HuH-7 (cell line): ENCODE measurements at places on chromosomes 12 and 14.

DNA sequence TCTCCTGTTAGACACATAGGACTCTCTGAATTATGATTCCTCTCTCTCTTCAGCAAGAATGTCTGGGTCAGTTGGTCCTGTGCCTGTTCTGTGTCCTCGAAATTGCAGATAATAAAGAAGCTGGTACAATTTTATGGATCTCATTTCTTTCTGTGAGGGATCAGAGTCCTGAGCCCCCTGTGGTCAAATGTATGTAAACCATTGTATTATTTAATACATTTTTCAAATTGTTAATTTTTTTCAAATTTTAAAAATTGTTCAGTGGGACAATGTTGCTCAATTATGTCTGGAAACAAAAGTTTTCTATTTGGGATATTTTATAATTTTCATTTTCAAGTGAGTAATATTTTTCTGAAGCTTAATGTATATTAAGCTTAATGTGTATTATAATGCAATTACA is 513.5 kb downstream of the CCER1 start:
- DNase-seq, result no peak

DNA sequence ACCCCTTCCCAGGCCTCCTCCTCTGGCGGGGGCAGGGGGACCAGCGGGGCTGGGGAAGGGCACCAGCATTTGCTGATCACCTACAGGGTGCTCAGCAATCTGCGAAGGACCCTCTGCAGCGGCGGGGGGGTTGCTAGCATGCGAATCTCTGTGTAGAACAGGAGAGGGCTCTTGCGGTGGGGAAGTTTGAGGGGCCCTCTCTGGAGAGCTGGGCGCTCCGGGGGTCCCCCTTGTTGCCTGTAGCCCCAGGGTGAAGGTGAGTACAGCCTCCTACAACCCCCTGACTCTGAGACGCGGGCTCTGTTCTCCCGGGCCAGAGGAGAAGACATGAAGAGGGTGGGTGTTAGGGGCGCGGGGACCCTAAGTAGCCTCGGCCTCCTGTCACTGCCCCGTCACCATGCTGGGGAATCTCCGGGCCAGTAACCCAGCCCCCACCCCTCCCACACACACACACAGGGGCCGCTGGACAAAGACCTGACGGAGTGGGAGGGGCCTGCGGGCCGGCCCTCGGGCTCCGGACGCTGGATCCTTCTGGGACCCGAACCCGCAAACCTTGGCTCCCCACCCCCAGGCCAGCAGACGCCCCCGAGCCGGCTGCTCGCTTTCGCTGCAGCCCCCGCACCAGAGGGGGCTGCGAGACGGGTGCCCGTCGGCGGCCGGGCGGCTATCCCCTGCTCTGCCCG is 734 bp downstream of the FIGNL2 start:
- DNase-seq, result peak; percentile 85

DNA sequence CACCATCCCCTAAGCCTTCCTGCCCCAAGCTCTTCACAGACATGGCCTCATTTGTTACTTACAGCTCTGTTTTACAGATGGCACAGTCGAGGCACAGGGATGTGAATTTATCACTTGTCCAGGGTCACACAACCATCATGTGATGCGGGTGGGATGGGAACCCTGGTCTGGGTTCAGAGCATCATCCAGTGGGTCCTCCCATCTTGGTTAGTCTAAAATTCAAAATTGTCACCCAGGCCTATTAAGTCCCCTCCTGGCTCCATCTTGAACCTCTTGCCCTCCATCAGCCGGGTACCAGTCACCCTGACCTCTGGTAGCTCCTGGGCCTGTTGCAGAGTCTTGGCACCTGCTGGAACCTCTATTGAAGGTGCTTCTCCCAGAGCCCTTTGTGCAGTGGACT is 52.9 kb downstream of the ACACB start:
- no peak for DNase-seq

- DNase-seq, result no peak
These were observed 42.5 kb downstream of the SPRING1 start for GRCh38 chr12:116695464-116695725.

- no peak for DNase-seq
These were observed 21.0 kb upstream of the MAGOHB start for GRCh38 chr12:10634427-10634826.

GRCh38 chr14:94110552-94111181 is at the start of gene IFI27:
Gene IFI27 (plus strand): TSS chr14:94110736.
- no peak for DNase-seq

GRCh38 chr14:61335049-61335448 is 13.7 kb downstream of the PRKCH start:
- no peak for DNase-seq

- DNase-seq, result peak; percentile 71
These were observed 86.5 kb upstream of the CEP83 start for GRCh38 chr12:94545935-94546771.

- no peak for DNase-seq
These were observed 43.1 kb downstream of the CACNA1C start for GRCh38 chr12:2095878-2096277.

DNA sequence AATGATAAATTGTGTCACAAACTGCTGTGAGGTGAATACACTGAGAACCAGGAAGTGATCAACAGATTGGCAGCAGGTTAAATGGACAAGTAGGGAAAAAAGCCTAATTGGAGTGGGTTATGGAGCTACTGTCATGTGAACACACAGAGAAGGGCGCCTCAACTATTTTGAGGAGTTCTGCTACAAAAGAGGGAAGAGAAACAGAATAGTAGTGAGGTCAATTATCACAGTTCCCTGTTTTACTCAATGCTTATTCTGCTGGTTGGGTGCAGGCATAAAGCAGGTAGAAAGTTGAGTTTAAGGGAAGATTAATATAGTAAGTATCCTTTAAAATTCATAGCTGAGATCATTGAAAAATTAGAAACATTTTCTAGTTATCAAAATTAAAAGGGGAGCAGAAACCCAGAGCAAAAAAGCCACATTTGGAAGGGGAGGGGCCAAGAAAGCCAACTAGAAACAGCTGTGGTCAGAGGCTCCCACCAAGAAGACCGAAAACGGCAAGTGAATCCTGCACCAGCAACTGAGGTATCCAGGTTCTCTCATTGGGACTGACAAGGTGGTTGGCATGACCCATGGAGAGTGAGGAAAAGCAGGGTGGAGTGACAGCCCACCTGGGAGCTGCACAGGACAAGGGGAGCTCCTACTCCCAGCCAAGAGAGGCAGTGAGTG is 105.7 kb downstream of the ZC3H14 start:
- DNase-seq, result no peak

DNA sequence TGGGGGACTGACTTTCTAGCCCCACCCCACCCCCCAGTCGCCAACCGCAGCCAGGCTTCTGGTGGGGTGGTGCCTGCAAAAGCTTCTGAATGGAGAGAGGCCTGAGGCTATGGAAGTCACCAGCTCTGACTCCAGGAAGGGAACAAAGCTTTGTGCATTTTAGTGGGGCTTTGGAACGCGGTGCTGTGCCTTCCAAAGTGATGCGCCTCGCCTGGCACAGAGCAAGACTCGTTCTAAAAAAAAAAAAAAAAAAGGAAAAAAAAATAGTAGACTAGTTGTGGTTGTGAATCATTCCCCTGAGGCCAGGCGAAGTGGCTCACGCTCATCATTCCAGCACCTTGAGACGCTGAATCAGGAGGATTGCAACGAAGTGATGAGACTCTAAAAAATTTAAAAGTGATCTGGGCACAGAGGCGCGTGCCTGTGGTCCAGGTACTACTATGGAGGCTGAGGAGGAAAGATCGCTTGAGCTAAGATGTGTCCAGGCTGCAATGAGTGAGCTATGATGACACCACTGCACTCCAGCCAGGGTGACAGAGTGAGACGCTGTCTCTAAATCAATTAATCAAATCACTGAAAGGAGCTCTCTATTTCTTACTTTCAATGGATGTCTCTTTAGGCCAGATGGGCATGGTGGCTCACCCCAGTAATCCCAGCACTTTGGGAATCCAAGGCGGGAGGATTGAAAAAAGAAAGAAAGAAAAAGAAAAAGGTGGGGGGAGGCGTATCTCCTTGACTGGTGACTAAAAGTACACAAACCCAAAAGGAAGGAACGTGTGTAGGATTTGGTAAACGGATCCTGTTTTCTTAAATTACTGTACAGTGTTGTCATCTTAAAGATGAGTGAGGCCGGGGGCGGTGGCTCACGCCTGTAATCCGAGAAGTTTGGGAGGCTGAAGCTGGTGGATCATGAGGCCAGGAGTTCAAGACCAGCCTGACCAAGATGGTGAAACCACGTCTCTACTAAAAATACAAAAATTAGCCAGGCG is 259.6 kb upstream of the ALG10B start:
- no peak for DNase-seq

GRCh38 chr12:55906056-55906455 is 21.6 kb downstream of the PYM1 start:
- DNase-seq, result no peak

DNA sequence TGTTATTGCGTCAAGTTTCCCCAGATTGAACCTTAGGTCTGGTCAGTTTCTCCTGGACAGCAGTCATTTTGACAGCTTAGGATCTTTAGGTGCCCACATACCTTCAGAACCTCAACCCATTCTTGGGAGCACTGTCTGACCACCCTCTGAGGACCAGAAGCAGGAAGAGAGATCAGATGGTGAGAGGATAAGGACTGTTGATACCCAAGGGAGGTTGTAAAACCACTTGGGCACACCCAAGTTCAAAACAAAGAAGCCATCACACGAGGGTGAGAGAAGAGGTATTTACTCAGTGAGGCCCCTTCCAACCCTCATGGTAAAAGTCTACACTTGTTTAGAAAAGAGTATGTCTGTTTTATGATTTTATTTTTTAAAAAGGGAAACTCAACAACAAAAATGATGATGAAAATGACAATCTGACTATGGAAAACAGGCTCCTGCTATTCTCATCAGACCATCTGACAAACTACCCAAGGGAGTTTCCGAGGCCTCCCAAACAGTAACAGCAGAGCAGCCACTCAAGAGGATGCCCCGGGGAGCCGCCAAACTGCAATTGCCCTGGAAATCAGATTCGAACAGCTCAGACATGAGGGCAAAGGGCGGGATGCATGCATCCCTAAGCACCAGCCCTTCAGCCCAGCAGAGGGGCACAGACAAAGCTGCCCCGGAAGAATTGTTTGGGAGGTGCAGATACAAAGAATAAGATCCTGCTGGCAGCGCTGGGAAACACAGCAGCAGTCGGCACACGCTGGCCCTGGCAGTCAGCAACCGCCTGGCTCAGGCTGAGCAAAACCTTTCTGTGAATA is 162.6 kb upstream of the PLEKHG7 start:
- DNase-seq, result no peak

DNA sequence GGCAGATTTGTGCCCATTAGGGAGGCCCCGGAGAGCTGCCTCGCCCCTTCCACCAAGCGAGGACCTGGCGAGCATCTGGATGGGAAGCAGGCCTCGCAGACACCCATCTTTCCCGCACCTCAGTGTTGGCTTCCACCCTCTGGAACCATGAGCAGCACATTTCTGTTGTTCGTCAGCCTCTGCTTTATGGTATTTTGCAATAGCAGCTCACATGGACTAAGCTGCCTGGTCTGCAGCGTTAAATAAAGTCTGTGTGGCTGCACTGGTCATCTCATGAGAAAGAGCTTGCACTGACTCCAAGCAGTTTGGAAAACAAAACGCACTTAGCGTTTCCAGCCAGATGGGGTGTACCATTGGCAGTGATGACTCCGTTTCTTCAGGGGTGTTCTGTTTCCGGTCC is 75.8 kb downstream of the GLT1D1 start:
- DNase-seq, result no peak

DNA sequence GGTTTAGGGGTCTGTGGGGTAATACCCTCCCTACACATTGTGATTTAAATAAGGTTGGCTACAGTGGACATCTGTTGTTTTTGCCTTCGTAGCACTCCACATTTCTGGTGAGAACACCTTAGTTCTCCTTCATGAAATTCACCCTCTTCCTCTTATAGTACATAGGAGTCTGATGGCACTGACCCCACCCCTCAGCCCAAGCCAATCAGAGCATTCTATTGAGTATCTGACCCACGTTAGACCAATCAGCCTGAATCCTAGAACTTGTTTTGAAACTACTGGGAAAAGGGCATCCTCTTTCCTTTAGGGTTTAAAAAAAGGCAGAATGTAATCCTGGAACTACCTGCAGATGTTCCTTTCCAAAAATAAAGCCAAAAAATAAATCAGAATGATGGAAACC is 15.8 kb upstream of the LRRC9 start:
- DNase-seq, result no peak

GRCh38 chr12:129862561-129863175 is 41.2 kb downstream of the TMEM132D start:
- no peak for DNase-seq

GRCh38 chr14:24051176-24051788 is 527 bp upstream of the CARMIL3 start:
- peak; percentile 17 for DNase-seq

DNA sequence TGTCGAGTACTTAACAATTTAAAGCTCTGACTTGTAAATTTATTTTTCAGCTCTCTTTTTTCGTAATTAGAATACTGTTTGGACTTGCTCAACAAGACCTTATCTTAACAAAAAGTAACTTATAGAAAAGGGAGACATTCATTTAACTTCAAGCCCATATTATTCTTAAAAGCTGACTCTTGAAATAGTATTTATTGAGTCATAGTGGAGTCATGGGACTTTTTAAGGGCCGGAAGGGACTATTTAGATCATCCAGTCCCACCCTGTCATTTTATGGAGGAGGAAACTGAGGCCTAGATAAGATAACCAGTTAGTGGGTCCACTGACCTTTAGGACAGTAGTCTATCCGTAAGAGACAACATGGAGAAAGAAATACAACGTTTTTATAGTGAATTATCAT is 1.5 kb downstream of the RAP1B start:
- no peak for DNase-seq

- DNase-seq, result no peak
These were observed 79.3 kb downstream of the GTF2A1 start for GRCh38 chr14:81141426-81141825.

DNA sequence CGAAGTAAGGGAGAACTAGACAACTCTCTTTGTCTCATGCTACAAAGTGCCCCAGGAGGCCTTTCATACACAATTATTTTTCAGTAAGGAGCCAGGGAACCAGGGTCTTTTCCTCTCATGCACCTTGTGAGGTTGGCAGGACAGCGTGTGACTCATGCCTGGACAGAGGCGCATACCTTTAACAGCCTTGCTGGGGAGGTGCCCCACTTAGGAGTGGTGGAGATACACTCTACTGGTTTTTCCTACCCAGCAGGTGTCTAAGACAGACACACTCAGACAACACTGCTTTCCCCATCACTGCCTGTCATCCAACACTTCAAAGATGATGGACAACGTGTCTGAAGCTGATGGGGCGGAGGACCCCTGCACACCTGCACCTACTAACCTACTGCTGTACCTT is 49.1 kb downstream of the B4GALNT3 start:
- no peak for DNase-seq

DNA sequence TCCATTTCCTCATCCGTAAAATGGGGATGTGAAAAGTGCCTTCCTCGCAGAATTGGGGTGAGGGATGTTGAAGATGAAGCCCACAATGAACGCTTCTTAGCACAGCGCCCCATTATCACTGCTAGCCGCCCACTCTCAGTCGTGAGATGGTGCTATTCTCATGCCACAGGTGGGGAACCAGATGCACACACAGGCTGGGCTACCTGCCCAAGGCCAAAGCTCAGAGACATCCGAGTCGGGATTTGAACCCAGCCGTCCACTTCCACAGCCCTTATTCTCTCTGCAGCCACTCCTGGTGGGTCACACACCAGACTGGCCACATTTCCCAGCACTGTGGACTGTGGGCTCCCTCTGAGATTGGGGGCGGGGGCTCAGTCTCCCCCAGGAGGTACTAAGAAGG is 55.8 kb downstream of the BCL11B start:
- no peak for DNase-seq
